ENCODE measurements at places on chromosomes 7 and 10. TPM values are rescaled to one million over a fixed set of nuclear protein-coding genes. Genes with fewer than 3 reads are reported as not detected.

The ANKRD30A gene
- not detected for total RNA-seq

GRCh38 chr10:110883924-110884323 lies 12.2 kb downstream of the PDCD4 start:
- no peak for DNase-seq

The TAS2R41 gene
- total RNA-seq: not detected

GRCh38 chr7:11175887-11176286 lies 202.2 kb downstream of the PHF14 start:
- no peak for DNase-seq

- DNase-seq: no peak
These were observed 18.7 kb downstream of the IL15RA start for GRCh38 chr10:5958675-5959074.

The MICALL2 gene
- total RNA-seq: 0.94 TPM

DNA sequence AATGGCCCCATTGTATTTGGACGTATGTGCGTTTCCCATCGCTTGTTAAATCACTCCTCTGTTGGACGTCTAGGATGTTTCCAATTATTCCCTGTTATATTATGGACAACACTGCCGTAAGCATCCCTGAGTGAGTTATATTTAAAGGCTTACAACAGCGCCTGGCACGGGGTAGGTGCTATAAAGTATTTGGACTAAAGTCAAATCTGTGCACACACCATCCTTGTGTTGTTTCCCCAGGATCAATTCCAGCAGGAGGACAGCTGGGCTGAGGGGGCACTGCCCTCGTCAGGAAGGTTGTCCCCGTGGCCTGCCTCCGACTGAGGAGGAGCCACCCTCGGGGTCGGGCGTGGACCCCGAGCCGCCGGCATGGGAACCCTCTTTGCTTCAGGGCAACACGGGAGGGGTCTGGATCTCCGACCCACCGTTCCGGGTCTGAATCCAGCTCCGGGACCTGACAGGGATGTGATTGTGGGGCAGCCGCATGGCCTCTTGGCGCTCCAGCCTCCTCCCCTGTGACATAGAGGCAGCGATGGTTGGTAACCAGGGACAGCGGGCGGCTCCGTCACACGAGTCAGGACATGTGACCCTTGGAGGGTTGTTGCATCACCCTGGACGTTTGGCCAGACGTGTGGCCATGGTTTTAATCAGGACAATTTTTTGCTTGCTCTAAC lies 1.5 kb upstream of the JAKMIP3 start:
- no peak for DNase-seq

GRCh38 chr10:119306986-119307392 lies 99.6 kb downstream of the GRK5 start:
- DNase-seq: peak; percentile 35

DNA sequence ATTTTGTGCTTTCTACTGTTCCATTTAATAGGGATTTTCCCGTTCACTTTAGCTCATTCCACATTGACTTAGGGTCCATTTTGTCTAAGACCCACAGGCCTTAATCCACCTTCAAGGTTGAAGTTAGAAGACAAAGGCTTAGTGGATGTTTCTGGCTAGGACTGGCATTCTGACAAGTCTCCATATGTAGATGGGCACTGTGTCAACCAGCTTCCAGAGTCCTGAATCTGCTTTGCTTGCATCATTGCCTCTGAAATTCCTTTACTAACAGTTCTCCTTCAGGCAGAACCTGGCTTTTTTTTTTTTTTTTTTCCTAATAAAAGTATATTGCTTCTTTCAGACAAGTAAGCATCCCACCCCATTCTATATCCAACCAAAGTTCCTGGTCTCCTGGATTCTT lies 69.6 kb upstream of the PDCD4 start:
- DNase-seq: no peak

DNA sequence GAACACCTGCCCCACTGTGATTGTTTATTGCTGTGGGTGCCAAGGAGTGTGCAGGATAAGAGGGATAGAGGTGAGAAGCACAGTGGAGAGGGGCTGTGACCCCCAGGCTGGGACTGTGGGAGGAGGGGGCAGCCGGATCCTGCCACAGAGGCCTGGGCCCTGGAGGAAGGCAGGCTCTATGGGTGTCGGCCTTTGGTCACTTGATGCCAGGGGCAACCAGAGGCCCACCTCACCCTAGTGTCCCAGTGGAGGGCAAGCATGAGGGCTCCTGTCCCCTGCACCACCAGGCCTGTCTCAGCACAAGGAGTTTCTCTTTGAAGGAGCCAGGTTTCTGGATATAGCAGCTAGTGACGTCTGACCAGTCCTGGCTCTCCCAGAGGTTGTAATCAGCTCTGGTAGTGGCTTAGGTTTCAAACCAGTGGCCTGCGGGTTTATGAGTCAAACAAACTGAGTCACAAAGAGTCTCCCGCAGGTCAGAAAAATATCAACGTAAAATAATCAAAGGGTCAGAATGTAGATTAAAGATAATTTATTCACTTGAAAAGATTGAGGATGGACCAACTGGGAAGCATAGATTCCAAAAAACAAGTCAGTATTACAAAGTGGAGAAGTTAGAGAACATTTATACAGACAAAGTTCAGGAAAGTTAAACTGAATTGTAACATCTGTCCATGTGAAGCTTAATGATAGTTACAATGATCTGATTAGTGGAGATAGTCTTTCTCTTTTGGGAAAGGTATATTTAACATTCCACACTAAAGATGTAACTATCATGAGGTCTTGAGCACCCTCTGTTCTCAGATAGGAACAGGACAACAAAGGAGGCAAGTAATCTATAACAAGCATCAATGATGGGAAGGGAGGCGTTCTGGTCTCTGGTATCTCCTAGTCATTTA lies 37.2 kb upstream of the ZNF488 start:
- DNase-seq: no peak

The SPDYE3 gene
- total RNA-seq: not detected

The WNT2 gene
- not detected for total RNA-seq

DNA sequence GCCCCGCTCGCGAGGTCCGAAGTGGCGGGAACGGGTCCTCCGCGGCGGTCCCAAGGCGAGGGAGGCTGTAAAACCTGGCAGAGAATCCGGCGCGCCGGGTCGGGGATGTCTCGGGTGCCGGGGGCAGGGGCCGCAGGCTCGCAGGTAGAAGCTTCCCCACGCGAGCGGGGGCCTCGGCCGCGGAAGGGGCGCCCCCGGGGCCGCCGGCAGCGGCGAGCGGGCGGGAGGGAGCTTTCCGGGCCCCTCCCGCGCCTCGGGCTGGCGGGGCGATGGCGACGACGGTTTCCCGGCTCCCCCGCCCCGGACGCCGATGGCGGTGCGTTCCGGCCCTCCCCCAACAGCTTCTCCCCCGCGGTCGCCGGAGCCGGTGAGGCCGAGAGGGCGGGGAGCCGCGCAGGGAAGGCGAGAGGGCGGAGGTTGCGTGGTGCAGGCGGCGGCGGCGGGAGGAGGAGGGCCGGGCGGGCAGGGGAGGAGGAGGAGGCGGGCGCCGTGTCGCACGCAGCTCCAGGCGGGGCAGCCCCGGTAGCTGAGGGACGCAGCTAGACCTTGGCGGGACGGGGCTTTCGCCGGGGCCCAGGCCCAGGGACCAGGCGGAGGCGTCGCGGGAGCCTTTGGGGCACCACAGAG lies at the start of gene CUL1:
Gene CUL1 (plus strand): TSS at position 507 of the 627 bp plus-strand sequence. CDS start 31,220 bp downstream, outside the sequence.
- DNase-seq: peak; percentile 90

DNA sequence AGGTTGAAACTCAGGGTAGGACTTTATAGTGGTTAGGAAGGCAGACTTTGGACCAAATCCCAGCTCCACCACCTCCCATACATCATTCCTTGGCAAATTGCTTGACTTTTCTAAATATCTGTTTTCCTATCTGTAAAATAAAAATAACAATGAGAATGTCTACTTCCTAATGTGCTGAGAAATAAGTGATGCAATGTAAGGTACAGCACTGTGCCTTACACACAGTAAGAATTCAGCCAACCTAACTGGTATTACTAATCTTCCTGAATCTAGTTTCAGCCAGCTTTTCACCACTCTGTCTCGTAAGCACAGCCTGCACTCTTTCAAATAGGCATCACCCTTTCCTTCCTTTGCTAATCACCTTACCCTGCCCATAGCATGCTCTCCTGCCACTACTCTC lies 9.7 kb downstream of the PRLHR start:
- DNase-seq: no peak

The SIRT1 gene
- total RNA-seq: 67.8 TPM

DNA sequence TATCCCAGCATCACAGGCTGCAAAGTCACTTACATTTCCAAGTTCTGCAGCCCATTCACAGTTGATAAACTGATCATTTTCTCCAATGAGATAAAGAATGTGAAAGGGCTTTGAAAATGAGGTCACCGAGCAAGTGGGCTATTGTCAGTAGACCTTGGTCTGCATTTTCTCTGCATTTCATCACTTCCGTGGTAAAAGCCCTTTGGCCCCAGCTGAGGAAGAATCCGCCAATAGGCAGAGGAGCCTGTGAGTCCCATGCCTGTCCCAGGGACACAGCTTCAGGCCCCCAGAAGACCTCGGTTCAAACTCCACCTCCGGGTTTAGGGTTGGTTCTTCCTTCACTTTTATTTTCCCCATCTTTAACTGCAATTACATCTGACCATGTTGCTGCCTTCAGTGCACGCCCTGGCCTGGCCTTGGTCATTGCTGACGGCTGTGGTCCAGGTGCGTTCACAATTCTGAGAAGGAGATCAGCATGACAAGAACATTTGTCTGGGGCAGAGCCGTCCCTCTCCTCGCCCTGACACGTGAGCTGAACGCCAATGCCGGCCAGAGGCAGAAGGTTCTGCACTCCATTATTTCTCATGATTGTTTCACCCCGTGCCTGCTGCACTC lies 292.5 kb downstream of the TCERG1L start:
- no peak for DNase-seq

DNA sequence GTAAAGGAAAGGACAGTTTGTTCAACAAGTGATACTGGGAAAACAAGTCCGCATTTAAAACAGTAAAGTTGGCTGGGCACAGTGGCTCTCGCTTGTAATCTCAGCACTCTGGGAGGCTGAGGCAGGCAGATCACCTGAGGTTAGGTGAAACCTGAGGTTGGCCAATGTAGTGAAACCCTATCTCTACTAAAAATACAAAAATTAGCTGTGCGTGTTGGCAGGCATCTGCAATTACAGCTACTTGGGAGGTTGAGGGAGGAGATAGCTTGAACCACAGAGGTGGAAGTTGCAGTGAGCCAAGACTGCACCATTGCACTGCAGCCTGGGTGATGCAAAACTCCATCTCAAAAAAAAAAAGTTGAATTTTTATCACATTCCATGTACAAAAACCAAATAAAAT lies 35.7 kb downstream of the ZNF92 start:
- DNase-seq: no peak

The SFTPD gene
- total RNA-seq: 0.59 TPM

DNA sequence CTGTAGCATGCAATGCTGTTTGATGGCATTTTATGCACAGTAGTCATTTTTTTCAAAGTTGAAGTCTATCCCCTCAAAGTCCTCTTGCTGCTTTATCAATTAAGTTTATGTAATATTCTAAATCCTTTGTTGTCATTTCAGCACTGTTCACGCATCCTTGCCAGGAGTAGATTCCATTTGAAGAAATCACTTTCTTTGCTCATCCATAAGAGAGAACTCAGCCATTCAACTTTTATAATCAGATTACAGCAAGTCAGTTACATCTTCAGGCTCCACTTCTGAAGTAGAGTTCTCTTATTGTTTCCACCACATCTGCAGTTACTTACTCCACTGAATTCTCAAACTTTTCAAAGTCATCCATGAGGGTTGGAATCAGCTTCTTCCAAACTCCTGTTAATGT lies 32.3 kb downstream of the SDHAF3 start:
- no peak for DNase-seq

GRCh38 chr10:13950543-13950939 lies 363.8 kb downstream of the PRPF18 start:
- no peak for DNase-seq

The MRPL32 gene
- total RNA-seq: 34.2 TPM

The OPALIN gene
- total RNA-seq: not detected

DNA sequence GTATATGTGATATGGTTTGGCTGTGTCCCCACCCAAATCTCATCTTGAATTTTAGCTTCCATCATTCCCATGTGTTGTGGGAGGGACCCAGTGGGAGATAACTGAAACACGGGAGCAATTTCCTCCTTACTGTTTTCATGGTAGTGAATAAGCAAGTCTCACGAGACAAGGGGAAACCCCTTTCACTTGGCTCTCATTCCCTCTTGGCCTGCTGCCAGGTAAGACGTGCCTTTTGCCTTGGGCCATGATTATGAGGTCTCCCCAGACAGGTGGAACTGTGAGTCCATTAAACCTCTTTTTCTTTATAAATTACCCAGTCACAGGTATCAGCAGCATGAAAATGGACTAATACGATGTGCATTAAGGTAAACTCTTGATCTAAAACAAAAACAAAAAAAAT lies 357.1 kb upstream of the AOAH start:
- DNase-seq: peak; percentile 16

The CNTNAP2 gene
- total RNA-seq: 7.4 TPM

DNA sequence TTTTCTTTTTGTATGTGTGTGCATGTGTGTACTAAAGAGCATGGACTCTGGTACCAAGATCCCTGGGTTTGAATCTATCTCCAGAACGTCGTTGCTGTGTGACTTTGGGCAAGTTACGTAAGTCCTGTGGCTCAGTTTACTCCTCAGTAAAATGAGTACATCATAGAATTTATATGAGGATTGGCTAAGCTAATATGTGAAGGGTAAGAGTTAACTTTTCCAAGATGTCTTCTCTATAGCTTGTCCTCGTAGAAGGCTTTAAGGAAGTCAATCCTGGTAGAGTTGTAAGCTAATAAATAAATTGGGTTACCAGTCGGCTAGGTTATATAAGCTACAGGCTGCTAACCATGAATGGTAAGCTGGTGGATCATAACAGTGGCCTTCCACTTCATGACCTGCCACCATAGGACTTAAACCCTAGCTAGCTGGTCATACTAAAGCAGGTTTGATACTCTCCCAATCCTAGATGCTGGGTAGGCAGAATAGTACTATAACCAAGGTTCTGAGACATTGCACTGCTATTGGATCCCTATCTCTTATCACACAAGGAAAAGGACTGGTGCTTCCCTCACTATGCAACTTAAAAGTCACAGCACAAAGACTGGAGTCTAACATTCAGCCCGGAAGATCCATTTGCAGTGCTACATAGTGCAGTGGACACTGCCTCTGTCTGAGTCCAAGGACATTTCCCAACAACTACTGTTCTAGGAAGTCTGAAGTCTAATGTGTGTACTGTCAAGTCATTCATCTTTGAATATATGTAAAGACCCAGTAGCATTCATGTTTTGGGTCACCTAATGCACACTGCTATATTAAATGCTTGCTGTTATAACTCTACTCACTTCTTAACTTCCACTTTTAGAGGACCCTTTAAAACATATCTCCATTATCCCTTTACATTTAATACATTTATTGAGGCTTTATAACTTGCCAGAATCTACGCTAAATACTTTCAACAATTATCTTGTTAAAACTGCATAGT lies 156.2 kb downstream of the CRPPA start:
- DNase-seq: no peak

DNA sequence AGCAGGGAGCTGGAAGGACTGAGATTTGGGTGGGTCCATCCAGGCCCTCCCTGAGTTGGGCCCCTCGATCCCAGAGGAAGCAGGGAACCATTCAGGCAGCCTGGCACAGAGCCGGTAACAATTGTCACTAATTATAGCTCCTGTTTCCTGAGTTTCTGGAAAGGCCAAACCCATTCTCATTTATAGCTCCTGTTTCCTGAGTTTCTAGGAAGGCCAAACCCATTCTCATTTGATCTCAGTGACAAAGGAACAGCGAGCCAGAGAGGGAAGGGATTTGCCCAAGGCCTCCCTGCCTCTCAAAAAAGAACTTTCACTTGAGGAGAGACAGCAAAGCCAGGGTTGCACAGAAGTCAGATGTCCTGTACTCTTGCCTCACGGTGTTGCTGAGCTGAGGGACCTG lies 521.9 kb downstream of the TYW1 start:
- DNase-seq: no peak
